T follicular helper cell (primary cell): ENCODE measurements at places on chromosomes 1 and 21.
A peak's percentile ranks its signal among the peaks of the same experiment; 100 is the strongest.

- DNase-seq: no peak
Measured at GRCh38 chr1:112643080-112643479, 23.4 kb downstream of the CAPZA1 start.

DNA sequence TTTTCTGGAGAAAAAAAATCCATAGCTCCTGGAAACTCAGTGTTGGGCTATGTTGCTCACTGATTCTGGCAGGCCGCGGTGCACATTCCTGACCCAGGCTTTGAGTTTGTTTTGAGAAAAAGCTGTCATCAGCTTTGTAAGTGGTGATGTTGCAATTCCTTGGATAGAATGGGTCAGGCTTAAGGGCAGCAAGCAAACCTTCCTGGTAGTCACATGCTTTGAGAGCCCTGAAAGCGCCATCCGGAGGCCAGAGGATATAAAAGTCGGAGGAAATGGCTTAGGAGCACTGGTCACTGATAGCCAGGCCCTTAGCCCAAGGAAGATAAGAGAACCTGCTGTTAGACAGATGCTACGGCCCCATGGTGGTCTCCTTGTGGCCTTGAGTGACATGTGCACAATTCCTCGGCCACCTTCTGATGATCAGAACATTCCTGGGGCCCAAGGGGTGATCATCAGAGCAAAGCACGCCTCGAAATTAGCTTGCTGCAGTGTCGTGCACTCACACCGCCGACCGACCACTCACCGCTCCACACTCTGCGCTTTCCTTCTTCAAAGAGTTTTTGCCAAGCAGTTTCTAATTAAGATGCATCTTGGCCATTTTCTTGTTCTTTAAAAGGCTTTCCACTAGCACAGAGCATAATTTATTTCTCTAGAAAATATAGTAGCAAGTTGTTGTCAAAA, 78.6 kb downstream of the MAN1C1 start:
- DNase-seq: no peak

DNA sequence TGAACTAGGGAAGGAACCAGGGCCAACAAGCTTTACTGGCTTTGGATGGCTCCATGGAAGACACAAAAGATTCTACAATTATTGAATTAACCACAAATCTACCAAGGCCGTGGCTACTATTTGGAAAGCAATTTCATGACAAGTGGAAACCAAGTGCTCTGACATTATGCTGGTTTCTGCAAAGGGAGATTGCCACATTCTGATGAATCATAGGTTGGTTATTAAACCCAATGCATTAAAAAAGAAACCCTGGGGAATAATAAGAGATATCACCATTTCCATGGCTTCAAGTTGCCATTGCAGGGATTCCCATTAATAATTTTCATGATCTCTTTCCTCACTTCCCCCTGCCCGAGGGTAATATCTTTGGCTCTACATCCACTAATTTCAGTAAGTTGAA, 359.2 kb upstream of the NCAM2 start:
- no peak for DNase-seq

GRCh38 chr1:171245458-171246064, 2.7 kb upstream of the FMO1 start:
- DNase-seq: no peak

DNA sequence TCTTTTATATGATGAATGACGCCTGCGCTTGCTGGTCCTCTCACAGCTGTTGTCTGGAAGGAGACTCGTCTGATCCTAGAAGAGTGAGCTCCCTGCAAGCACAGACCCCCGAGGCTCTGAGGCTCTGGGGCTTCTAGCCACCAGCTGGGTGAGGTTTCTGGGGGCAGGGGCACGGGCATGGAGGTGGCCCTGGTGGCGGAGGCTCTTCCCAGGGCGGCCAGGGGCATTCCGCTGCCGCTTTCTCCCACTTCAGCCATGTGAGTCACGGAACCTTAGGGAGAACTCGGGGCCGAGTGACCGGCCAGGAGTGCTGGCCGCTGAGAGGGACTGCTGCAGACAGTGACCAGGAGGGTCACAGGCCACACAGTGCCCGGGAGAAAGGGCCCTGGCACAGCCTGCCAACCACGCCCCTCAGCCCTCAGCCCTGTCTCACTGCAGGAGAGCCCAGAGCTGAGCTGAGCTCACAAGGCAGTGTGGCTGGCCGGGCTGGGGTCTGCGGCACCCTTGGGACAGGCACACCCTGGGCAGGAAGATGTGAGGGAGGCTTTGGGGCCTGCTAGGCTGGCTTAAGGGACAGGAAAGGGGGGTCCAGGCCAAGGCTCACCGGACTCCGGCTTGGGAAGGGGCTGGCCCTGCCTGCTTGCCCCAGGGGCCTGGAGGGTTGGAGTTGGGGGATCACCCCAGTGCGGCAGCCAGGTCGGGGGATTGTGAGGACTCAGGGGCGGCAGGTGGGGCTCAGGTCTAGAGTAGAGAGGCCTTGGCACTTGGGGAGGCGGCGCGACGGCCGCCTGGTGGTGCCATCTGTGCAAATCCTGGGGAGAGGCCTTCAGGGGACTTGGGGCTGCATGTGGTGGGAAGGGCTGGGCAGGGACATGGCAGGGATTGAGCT, 35.7 kb downstream of the MORN1 start:
- no peak for DNase-seq

DNA sequence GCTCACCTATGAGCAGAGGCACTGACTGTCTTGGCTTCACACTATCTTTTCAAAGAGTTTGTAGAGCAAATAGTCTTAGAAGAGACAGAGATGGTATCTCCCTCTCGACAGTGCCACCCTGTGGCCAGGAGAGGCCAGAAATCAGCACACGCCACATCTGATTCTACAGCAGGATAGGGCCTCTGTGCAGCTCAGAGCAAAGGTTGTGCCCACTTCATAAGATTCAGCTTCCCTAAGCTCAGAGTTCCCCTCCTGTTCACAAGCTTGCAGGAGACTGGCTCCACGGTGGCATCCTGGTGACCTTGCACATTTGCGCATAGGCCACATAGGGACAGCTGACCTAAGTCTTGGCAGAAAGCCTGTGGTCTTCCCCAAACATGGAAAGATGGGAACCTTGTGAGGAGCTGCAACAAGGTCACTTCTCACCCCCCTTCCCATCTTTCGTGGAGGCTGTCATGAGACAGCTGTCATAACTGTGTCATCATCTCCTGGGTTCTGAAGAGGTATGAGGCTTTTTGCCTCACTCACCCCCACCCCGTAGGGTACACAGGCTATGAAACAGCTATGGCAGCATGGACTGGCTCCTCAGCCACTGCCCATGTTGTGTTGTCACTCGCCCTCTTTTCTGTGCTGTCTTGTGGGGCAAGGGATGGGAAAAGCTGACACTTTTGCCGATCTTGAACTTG, 3.0 kb downstream of the ITLN2 start:
- peak; percentile 54 for DNase-seq

GRCh38 chr21:29148530-29148929, 18.1 kb downstream of the MAP3K7CL start:
- no peak for DNase-seq

- DNase-seq: no peak
Measured at GRCh38 chr1:87399264-87399663, 70.6 kb downstream of the LMO4 start.

DNA sequence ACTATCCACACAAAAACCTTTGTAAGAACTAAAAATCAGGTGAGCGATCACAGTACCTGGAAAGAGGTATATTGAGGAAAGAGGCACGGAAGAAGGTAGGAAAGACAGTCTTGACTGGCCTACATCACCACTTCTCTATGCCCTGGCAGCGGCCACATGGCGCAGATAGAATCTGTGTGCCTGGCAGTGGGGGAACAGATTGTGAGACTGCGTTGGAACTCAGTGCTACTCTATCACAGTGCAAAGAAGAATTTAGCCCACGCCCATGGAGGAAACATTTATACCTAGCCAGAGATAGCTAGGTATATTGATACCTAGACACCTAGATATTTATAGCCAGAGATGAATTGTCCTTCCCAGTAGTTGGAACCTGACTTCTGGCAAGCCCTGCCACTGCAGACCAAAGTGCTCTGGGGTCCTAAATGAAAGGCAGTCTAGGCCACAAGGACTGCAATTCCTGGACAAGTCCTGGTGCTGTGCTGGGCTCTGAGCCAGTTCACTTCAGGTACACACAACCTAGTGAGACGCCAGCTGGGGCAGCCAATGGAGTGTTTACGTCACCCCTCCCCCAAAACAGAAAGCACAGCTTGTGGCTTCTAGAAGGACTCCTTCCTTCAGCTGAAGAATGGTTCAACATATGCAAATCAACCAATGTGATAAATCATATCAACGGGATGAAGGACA, 51.9 kb downstream of the DHX9 start:
- no peak for DNase-seq

GRCh38 chr1:163401211-163401610, 79.5 kb downstream of the NUF2 start:
- no peak for DNase-seq

DNA sequence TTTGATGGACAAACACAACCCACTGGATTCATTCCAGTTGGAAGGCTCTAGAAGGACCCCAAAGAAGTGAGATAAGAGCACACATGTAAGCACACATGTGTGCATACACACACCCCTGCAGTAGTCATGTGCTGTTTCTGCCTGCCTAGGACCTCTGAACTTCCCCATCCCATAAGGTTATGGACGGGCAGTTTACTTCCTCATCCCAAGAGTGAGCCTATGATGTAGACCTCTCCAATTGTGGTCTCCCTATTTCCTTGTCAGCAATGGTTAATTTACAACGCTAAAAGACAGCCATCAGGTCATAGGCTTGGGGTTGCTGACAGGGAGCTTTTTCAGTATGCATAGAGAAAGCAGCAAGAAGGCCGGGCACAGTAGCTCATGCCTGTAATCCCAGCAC, 15.4 kb upstream of the ADAR start:
- no peak for DNase-seq
